ENCODE measurements at places on chromosomes 6 and 20. TPM values are rescaled to one million over a fixed set of nuclear protein-coding genes. Genes with fewer than 3 reads are reported as not detected.

Gene RAMACL
- total RNA-seq = 3.0 TPM

DNA sequence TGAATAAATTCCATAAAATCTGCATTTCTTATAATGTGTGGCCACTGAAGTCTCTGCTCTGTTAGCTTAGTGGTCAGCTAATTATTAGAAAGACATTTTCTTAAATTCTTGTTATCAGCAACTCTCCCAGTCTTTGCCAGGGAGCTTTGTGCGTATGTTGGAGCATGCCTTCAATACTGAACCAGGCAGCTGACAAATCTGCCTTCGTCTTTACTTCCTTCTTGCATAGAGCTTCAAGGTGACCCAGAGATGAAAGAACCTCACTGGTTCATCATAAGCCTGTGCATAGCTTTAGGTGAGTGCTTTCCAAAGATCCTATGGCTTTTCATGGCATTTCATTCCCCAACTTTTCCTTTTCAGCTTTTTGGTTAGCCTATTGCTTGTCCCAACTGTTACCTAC lies 43.0 kb upstream of the NELFCD start:
- no peak for DNase-seq

- no peak for DNase-seq
These were observed 29.5 kb upstream of the TCFL5 start for GRCh38 chr20:62891111-62891510.

- no peak for DNase-seq
These were observed 6.6 kb upstream of the ZC2HC1B start for GRCh38 chr6:143857651-143858050.

Gene FIG4
- 24.1 TPM for total RNA-seq

- no peak for DNase-seq
These were observed 4.6 kb downstream of the IP6K3 start for GRCh38 chr6:33742092-33742491.

- DNase-seq = no peak
These were observed 280.5 kb upstream of the JAG1 start for GRCh38 chr20:10954137-10954840.

Gene SCGN
- total RNA-seq = 13.6 TPM

DNA sequence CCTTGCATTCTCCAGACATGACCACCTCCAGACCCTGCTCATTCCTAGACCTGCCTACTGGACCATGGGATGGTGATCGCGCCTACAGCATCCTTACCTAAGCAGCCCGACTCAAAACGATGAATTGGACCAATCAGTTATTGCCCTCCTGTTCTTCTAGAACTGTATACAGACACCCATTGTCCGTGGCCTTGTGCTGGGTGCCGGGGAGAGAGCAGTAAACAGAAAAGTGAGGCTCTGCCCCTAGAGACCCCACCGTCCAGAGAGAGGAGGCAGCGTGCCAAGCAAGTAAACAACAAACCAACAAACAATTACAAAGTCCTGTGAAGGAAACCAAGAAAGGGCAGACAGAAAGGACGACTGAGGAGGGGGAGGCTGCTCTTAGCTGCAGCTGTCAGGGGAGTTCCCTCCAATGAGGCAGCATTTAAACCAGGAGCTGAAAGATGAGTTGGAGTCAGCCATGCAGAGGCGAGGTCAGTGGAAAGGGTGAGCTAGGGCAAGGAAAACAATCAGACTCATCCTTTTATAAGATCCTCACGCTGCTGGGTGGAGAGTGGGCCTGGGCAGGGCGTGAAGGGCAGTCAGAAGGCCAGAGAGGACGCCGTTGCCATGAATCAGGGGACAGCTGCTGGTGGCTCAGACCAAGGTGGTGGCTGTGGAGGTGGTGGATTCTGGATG lies 37.6 kb upstream of the BLCAP start:
- no peak for DNase-seq

Gene HRH3
- not detected for total RNA-seq

Gene HLA-DOA
- 3.0 TPM for total RNA-seq

GRCh38 chr6:130189531-130190397 lies 33.0 kb downstream of the SAMD3 start:
- no peak for DNase-seq

GRCh38 chr6:38018755-38019165 lies 199.2 kb downstream of the ZFAND3 start:
- no peak for DNase-seq

- no peak for DNase-seq
These were observed 88.8 kb downstream of the ADAT2 start for GRCh38 chr6:143361536-143362191.

- no peak for DNase-seq
These were observed 28.1 kb downstream of the COL11A2 start for GRCh38 chr6:33164176-33164575.

DNA sequence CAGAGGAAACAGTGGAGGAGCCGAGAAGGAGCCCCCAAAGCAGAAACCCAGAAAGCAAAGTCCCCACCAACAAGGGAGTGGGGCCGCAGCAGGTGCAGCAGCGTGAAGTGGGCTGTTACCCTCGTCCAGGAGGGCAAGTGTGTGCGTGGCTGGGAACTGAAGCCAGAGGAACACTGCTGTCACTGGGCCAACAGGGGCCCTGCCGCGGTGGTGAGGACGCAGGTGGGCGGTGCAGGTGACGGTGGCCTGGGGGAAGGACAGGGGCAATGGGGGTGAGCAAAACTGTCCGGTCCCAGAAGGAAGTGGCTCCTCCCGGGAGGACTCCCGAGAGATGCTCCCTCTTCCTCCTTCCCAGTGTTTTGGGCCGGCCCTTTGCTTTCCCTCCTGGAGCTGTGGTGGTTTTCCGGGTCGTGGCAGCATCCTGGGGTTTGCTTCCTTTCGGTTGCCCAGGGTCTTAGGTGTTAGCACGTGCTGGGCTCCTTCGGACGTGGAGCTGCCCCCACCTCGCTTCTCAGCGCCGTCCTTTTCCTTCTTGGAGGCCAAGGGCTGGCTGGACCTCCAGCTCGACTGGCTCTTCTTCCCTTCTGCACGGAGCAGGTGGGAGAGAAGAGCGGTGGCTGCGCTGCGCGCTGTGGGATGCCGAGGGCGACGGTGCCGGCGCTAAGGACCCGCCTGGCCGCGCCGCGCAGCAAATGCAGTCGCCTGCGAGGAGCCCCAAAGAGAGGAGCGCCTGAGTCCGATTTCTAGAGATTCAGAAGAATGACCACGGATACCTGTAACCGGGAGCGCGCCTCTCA lies 62.7 kb upstream of the SLC2A12 start:
- no peak for DNase-seq

DNA sequence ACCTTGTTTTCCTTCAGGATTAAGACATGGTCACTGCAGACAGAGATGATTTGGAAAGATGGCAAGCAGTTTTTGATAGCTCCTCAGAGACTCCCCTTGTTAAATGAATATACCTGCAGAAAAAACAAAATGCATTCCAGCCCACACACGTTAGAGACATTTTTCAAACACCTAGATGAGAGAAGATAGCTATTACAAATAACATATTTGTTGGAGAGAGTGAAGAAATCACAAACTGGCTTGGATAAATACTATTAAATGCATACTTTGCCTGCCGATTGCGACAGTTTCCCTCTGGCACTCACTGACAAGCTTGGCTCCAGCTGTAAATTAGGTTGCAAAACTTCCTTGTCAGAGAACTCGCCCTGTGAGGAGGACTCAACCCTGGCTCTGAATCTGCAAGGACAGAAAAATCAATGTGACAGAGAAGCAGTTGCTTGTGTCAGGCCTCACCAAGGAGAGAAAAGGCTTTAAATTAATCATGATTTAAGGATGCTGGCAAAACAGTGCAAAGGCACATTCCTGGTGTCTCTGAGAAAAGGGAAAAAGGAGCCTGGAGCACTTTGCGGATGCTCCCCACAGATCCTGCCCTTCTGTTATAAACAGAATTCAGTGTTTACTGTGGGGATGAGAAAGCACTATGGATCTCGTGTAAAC lies 423.7 kb upstream of the MARCKS start:
- DNase-seq = peak; percentile 84

DNA sequence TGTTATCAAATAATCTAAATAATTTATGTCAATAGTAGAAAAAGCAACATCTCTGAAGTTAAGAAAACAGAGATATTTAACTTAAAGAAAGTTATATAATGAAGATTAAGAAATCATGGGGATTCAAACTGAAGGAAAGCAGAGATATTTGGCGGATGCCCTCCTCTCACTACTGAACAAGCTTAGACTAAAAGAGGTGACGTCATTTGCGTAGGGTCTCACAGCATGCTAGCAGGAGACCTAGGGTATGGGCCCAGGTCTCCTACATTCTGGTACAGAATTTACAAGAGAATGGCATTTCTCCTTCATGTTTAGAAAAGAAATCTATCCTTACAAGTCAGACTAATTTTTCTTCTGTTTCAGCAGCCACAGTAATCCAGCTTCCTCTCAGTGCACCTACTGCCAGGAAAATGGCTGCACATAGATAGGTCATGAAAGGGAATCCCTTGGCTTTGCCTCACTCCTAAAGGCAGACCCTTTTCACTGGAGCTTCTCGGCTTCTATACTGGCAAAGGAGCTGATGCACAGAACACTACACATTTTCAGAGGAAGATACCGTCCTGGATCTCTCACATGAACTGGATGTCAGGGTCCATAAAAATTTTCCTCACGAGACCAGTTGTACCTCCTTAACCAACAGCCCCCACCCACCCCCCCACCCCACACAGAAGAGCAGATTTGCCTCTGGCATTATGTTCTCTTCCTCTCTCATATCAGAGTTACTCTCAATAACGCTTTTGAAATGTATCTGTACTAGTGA lies 41.8 kb upstream of the DST start:
- no peak for DNase-seq

DNA sequence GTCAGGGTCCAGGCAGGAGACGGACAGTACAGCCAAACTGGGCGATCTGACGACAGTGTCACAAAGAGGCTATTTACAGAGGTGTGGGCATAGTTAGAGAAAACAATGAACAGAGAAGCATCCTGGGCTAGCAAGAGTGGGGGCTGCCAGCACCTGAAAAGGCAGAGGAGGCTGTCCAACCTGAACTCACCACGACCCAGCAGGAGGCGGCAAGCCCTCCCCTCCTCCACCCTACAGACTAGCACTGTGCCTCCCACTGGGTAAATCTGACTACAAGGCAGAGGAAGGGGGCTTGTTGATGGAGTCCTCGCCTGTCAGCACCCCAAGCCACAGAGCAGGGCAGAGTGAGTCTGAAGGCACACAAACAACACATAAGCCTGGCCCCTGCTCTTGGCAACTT lies 52.8 kb upstream of the CDYL start:
- no peak for DNase-seq

- no peak for DNase-seq
These were observed 22.7 kb upstream of the TMEM181 start for GRCh38 chr6:158536891-158537798.

- no peak for DNase-seq
These were observed 489.7 kb downstream of the QKI start for GRCh38 chr6:163904186-163904585.

Gene SLC17A9
- total RNA-seq = 2.9 TPM

- DNase-seq = no peak
These were observed 16.6 kb downstream of the POPDC3 start for GRCh38 chr6:105163183-105163582.

GRCh38 chr20:62716198-62716940 lies 7.7 kb downstream of the NTSR1 start:
- DNase-seq = peak; percentile 83

GRCh38 chr6:87897663-87898062 lies 150.0 kb upstream of the SPACA1 start:
- DNase-seq = no peak

DNA sequence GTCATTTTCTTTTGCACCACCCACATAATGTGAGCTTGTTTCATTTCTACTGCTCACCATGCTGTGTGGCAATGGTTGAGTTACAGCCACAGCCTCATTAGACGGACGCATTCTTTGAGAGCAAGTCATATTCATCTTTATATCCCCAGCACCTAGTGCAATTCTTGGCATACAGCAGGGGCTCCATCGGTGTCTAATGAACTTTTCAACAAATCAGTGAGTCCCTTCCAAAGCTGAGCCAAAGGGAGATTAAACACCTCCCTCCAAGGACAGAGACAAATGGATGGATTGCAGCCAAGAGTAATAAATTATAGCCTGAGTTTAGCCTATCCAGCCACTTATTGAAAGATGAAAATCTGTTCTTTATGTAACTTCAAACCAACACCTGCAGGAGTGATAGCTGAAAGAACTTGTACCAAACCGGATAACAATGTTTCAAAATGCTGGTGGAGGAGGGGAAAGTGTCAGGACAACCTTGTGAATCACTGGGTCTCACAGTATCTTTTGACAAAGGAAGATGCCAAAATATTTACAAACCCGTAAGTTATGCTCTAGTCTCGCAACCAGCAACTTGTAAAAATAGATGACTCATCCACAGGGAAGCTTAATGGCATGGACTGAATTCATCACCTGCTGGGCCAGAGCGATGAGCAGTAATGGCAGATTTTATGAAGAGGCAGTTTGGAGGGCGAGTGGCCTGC lies 139.0 kb downstream of the PXDC1 start:
- no peak for DNase-seq

Gene IL20RA
- total RNA-seq = 0.71 TPM

- DNase-seq = no peak
These were observed 237.0 kb downstream of the NKAIN2 start for GRCh38 chr6:124040655-124041054.

DNA sequence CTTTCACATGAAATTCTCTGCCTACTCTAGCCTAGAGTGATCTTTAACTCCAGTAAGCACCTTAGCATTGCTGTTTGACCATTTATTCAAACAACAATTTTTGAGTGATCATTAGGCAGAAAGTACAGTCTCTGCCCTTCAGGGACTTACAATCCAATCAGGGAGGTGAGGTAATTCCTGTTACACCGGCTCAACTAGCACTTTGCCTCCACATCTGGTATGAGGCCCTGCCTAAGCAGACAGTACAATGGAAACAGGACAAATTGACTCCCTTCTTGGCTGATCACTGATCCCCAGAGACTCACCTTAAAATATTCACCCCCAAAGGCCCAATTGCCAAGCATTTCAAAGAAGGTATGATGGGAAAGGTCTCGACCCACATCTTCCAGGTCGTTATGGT lies 1.4 kb downstream of the AARS2 start:
- no peak for DNase-seq

DNA sequence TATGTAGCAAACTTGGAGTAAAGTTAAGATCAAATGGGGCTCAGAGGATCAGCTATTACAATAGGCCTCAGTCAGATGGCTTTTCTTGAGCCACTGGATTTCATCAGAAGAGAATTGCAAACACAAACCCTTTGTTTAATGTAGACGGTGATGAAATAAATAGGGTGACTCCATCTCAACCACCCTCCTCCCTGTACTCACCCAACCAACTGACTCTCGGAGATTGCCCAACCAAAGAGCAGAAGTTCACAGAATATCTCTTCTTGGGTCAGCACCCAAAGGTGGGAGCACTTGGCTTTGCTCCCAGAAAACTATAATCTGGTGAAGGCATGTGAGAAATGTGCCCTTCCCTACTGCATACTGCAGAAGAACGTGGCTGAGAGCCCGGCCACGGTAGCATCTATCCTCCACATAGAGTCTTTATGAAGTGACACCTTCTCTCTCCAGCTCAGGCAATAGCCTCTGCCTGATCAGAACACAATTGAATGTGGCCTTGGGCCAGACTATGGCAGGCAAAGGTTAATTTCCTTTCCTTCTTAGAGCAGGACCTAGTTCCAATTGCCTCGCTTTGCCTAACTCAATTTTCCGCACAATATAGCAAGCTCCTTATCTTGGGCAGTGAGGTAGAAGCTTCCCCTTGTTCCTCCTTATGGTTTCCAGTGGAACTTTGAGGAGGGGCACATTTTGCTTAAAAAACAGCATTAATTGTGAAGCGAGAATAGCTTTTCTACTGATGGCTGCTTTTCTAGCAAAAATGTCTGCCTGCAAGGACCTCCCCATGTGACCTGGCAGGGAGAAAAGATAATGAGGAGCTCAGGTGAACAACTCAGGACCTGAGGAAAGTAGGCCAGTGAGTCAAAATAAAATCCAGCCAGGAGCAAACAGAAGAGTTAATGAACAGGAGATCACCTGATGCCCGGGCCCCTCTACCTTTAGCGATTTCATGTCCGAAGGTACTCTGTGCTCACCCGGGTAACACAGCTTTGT lies 79.4 kb downstream of the GFOD1 start:
- no peak for DNase-seq
